ENCODE measurements at places on chromosomes 16 and 17. TPM values are rescaled to one million over a fixed set of nuclear protein-coding genes. Genes with fewer than 3 reads are reported as not detected.

GRCh38 chr17:11330826-11331225, 89.8 kb downstream of the SHISA6 start:
- no peak for DNase-seq

DNA sequence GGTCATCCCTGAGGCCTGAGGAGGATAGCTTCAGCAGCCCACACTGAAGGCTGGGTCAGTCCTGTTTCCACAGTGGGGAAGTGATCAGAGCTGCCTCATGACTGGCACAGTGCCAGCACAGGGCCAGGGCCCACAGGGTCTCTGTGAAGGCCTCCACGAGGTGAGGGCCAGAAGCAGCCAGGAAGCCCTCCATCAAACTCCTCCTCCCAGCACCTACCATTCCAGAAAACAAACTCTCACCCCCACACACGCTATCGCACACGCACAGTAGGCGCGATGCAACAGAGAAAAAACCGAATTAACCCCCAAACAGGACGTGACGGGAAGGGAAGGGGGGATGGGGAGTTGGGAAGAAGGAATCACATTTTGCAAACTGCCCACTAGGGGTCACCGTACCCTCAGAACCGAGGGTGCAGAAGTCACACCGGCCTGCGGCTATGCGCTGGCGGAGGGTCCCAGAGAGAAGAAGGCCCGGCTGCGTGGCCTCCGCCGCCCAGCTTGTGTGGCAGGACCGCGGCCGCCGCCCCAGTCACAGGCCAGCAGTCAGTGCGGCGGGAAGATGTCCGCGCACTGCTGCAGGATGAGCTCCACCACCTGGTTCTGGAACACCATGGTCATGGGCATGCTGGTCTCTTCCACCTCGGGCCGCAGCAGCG, 37.6 kb downstream of the ARHGAP27 start:
- DNase-seq = no peak

Gene CHST4
- total RNA-seq = 1.1 TPM

Gene HSD17B1
- total RNA-seq = 5.4 TPM

DNA sequence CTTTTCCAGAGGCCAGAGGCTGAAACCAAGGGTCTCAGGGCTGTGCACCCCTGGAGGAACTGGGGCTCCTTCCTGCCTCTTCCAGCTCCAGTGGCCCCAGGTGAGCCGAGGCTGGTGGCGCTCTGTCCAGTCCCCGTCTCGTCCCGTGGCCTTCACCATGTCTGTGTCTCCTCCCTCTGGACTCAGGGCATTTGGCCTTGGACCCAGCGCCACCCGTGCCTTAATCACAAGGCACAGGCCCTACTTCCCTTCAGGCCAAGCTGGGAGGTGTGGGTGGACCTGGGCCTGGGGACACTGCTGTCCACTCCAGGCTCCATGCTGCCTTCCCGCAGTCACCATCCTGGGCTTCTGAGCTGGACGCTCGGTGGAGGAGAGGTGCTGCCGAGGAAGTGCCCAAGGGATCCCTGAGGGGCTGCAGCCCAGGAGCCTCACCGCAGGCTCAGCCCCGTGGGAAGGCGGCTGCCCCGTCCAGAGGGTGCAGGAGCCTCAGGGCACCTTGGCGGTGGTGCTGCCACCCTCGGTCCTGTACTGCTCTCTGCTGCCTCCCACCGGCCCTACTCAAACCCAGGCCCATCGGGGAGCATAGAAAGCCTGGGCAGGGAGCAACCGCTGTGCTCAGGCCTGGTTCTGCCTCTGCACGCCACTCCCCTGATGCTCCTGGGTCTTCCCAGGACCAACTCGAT, 9.6 kb upstream of the APRT start:
- no peak for DNase-seq

Gene NKD1
- total RNA-seq = 0.18 TPM

DNA sequence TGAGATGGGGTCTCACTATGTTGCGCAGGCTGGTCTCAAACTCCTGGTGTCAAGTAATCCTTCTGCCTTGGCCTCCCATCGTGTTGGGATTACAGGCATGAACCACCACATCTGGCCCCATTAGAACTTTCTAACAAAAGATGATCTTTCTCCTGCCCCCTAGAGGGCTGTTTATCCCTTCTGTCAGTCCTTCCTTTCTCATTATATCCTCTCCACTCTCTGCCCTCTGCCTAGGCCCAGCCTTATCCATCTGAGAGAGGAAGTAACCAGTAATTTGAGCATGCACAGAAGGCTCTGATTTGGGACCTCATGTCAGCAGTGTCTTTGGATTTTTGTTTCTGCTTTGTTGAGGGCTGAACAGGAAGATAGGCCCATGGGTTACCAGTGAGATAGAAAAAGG, 4.4 kb upstream of the DHX40 start:
- no peak for DNase-seq

Gene MYH1
- total RNA-seq = not detected

GRCh38 chr17:37745801-37746426, 1.1 kb upstream of the HNF1B start:
- DNase-seq = no peak

- DNase-seq = no peak
Observed at GRCh38 chr17:57187391-57187790, 68.9 kb upstream of the MSI2 start.

DNA sequence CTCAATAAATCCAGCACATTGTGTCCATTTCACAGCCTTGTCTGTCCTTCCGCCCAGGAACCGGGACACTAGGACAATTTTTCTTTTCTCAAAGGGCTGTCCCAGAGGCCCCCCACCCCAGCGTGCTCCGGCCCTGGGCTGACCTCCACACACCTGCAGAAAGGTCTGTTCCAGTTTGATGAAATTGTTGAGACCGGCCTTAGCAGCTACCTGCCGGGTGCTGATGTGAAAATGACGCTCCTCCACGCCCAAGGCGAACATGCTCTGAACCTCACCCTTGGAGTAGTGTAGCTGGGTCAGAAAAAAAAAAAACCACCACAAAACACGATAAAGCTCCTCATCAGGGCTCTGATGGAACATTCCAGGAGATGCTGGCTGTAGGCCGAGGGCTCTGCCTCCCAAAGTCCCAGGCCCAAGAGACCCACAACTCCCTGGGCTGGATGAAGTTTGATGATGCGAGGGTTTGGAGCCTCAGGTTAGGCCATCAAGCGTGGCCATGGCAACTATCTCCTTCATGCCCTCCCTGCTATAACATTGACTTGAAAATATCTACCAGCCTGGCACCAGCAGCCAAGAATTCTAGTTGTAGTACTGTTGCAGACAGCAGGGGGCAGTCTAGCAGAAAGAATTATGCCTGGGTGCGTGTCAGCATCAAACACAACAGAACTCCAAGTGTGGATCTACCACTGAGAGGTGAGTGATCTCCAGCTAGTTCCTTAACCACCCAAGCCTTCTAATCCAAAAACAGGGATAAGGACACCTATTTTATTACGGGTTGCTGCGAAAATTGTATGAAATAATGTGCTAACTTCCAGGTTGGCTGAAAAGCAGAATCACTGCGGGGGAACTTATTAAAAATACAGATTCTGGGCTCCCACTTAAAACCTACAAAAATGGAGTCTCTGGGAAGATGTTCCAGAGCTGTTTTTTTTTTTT, 62.1 kb downstream of the RMI2 start:
- peak; percentile 72 for DNase-seq

Gene RAB26
- 92.2 TPM for total RNA-seq

GRCh38 chr16:9489835-9490467, 398.5 kb downstream of the HAPSTR1 start:
- no peak for DNase-seq

Gene RNF227
- 2.6 TPM for total RNA-seq

Gene HBQ1
- total RNA-seq = 10.4 TPM

Gene HEXIM2
- total RNA-seq = 4.5 TPM

- DNase-seq = no peak
Observed at GRCh38 chr17:27980043-27980442, 62.4 kb upstream of the NLK start.

Gene C17orf50
- total RNA-seq = not detected

Gene CANT1
- total RNA-seq = 160 TPM

DNA sequence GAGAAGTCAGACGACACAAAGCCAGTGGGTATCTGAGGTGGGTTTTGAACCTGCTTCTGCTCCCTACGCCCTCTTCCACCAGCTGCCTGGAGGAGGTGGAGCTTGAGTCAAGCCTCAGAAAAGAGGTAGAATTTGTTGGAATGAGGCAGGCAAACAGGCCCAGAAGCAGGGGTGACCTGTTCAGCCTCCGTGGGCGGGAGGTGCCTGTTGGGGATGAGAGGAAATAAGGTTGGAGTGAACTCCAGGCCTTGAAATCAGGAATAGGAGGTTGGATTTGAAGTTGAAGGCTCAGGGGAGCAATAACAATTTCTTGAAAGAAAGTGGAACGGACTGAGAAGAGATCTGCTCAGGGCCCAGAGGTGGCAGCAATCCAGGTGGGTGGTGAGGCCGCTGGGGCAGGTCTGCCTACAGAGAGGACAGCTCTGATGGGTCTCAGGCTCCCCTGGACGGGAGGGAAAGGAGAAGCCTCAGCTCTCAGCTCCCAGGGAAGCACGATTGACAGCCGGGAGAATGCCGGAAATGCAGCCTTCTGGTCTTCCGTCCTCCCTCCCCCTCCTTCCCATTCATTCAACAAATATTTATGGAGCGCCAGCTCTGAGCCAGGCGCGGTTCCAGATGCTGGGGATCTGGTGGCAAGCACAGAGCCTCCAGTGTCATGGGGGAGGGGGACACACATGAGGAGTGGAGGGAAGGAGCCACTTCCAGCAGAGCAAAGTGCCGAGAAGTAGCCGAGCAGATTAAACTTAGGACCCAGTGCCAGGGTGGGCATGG, 61.9 kb upstream of the CIBAR2 start:
- peak; percentile 24 for DNase-seq

DNA sequence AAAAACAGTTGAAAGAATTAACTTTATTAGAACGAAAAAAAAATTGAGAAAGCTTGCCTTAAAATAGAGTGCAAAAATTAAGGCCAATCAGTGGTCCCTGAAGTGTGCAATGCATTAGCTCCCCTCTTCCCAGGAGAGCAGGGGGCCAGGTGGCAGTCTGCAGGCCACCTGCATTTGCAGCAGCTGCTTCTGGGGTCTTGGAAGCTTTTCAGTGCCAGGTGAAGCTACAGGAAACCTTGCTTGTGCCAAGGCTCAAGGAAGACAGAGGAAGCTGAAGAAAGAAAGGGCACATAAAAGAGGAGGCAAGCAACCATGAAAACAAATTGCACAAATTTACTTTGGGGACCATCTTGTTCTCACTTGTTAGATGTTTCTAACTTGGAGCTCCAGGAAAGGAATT, 50.5 kb upstream of the MTMR4 start:
- DNase-seq = no peak

Gene RBL2
- total RNA-seq = 28.9 TPM

DNA sequence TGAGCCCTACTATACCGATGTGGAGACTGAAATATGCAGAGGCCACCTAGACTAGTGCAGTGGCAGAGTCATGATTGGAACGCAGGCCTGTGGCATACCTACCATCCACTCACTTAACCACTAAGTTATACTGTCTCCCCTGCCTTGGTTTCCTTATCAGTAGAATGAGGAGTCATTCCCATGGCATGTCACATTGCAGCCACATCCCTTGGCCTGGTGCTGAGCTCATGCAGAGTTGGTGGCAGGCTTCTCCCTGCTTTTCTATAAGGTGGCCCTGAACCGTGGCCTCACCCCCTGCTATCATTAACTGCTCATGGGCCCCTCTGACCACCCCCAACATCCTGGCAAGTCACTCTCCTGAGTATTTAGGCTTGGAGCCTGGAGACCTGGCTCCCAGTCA, 212.5 kb downstream of the KATNIP start:
- no peak for DNase-seq

Gene C16orf96
- total RNA-seq = 0.15 TPM

- no peak for DNase-seq
Observed at GRCh38 chr16:53654946-53655345, 48.7 kb downstream of the RPGRIP1L start.

DNA sequence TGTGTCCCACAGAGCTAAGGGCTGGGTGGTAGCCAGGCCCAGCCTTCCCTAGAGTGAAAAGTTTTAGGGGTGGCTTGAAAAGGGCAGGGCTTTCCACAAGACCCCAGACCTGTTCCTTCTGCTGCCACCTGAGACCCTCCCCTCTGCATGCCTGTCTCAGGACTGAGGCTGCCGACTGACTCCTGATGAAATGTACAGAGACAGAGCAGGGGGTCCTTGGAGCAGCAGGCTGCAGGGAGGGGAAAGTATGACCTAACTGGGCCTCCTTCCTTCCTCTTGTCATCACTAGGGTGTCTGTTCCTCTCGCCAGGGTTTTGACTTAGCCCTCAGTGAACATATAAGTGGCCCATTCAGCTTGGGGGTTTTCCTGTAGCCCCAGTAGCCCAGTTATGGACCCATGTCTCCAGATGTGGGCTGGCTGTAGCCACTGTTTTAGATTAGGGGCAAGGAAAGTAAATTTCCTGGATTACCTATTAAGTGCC, 14.9 kb upstream of the NFATC3 start:
- no peak for DNase-seq

DNA sequence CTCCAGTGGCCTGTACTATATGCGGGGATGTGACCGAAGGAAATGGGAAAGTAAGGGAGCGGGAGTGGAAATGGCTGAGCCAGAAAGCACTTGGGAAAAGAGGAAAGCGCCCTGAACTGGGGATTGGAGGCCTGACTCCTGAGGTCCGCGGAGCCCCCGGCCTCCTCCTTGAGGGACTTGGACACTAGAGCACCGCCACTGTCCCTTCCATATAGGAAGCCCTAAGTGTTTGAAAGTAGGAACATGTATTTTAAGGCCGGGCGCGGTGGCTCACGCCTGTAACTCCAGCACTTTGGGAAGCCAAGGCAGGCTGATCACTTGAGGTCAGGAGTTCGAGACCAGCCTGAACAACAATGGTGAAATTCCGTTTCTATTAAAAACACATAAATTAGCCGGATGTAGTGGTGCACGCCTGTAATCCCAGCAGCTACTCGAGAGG, 530 bp upstream of the ZDHHC7 start:
- DNase-seq = no peak

Gene PIRT
- total RNA-seq = not detected

- DNase-seq = no peak
Observed at GRCh38 chr16:85077039-85077438, 35.2 kb downstream of the CIBAR2 start.

DNA sequence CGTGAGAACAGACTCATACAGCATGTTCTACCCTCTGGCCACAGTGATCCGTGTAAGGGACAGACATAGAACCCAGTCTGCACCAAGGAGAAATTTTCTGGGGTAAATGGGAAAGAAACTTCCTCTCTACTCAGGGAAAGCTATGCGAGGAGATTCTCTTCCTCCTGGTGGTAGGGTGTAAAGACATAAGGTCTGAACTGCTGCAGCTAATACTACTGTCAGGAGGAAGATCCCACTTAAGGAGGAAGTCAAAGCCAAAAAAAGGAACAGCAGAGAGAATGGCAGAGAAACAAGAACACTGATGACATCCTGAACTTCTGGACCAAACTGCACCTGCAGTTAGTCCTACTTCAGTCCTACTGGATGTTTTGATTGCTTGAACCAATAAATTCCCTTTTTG, 7.1 kb upstream of the TM4SF5 start:
- DNase-seq = no peak

Gene CCDC43
- 16.0 TPM for total RNA-seq

- peak; percentile 24 for DNase-seq
Observed at GRCh38 chr16:74107795-74108610, 188.6 kb upstream of the PSMD7 start.

- DNase-seq = no peak
Observed at GRCh38 chr16:8645141-8645521, 23.6 kb downstream of the METTL22 start.

Gene EVPLL
- not detected for total RNA-seq

Gene ITGA2B
- total RNA-seq = 2.4 TPM

Data from Panc1 (cell line).